Panc1 (cell line): ENCODE measurements at places on chromosomes 3 and 15. TPM values are rescaled to one million over a fixed set of nuclear protein-coding genes. Genes with fewer than 3 reads are reported as not detected.
A peak's percentile ranks its signal among the peaks of the same experiment; 100 is the strongest.

DNA sequence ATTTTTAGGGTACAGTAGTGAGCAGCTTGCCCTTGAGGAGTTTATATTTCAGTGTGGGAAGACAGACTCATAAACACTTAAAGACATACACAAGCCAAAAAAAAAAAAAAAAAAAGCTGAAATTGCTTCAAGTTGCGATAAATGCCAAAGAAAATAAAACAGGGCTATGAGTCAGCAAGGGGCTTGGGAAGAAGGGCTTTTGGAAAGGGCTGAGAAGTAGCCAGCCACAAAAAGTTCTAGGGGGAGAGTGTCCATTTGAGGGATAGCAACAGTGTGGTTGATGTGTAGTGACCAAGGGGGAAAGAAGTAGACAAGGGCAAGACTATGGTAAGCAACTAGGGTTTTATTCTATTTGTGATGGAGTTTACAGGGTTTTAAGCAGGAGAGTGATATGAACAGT, 185.5 kb downstream of the ADAMTS9 start:
- no peaks in the 10 kb centered on the region for H3K4me1 ChIP-seq
- no peaks in the 10 kb centered on the region for H3K27me3 ChIP-seq
- DNase-seq: no peak
- no peaks in the 10 kb centered on the region for H3K36me3 ChIP-seq
- H3K27ac ChIP-seq: no peak overlapping the region
- H3K4me3 ChIP-seq: no peak overlapping the region

DNA sequence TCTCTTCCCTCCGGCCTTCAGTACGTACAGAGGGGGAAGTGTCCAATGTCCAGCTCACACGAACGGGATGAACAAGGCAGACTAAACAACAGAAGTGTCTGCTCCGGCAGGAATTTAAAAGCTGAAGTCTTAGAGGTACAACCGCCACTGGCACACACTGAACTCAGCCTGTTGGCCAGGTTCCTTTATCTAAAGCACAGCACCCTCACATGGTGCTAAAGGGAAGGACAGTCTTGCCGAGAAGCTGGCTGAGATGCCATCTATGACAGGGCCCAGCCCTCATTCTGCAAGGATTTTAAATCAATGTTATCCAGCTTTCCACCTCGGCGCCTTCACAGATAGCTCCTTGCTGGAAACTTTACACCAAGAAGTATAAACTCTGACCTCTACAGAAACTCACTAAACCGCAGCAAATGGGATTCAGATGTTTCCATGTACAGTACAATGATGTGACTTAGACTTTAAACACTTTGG, 2.8 kb downstream of the ADAMTS17 start:
- no peaks in the 10 kb centered on the region for H3K36me3 ChIP-seq
- peaks cover 14% of the 10 kb centered on the region for H3K27me3 ChIP-seq
- H3K4me1 ChIP-seq: no peaks in the 10 kb centered on the region
- H3K27ac ChIP-seq: no peak overlapping the region
- no peak for DNase-seq

- no peak overlapping the region for H3K4me3 ChIP-seq
- H3K4me1 ChIP-seq: no peaks in the 10 kb centered on the region
- no peak overlapping the region for H3K27ac ChIP-seq
These were observed 196.7 kb upstream of the ADAMTS9 start for GRCh38 chr3:64884536-64884935.

DNA sequence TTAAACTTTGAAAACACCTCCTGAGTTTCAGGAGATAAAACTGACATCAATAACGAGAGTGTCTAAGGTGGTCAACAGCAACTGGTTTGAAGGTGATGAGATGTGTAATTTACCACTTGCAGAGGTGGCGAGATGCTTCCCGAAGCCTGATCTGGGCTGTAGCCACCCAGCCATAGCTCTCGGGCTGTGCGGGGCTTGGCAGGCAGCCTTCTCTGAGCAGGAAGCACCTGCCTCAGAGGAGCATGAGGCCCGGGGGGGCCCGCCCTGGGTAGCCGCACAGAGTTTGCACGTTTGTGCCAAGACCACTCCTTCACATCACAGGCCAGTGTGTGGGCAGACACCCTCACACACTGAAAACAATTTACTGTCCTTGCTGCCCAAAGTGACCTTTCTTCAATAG, 220.3 kb downstream of the CACNA2D3 start:
- H3K4me3 ChIP-seq: no peak overlapping the region
- no peak for DNase-seq
- no peaks in the 10 kb centered on the region for H3K36me3 ChIP-seq
- no peak overlapping the region for H3K27ac ChIP-seq
- no peaks in the 10 kb centered on the region for H3K27me3 ChIP-seq

- no peaks in the 10 kb centered on the region for H3K27me3 ChIP-seq
- H3K4me1 ChIP-seq: peaks cover 21% of the 10 kb centered on the region
- peak overlapping the region; percentile 94 for H3K4me3 ChIP-seq
- DNase-seq: no peak
- no peaks in the 10 kb centered on the region; the same call in 1 of the 2 replicates for H3K36me3 ChIP-seq
These were observed 788 bp downstream of the UQCC5 start for GRCh38 chr3:52537165-52537620.

GRCh38 chr3:1135194-1135593, 42.4 kb downstream of the CNTN6 start:
- H3K4me3 ChIP-seq: no peak overlapping the region
- H3K36me3 ChIP-seq: no peaks in the 10 kb centered on the region

- no peaks in the 10 kb centered on the region for H3K27me3 ChIP-seq
- no peaks in the 10 kb centered on the region for H3K36me3 ChIP-seq
- no peak for DNase-seq
- no peaks in the 10 kb centered on the region for H3K4me1 ChIP-seq
- no peak overlapping the region for H3K27ac ChIP-seq
- no peak overlapping the region for H3K4me3 ChIP-seq
These were observed 64.7 kb upstream of the POMGNT2 start for GRCh38 chr3:43170553-43170952.

- no peak overlapping the region for H3K4me3 ChIP-seq
- H3K4me1 ChIP-seq: no peaks in the 10 kb centered on the region
- no peaks in the 10 kb centered on the region for H3K36me3 ChIP-seq
- no peaks in the 10 kb centered on the region for H3K27me3 ChIP-seq
These were observed 209.8 kb upstream of the RBMS3 start for GRCh38 chr3:29070959-29071634.

DNA sequence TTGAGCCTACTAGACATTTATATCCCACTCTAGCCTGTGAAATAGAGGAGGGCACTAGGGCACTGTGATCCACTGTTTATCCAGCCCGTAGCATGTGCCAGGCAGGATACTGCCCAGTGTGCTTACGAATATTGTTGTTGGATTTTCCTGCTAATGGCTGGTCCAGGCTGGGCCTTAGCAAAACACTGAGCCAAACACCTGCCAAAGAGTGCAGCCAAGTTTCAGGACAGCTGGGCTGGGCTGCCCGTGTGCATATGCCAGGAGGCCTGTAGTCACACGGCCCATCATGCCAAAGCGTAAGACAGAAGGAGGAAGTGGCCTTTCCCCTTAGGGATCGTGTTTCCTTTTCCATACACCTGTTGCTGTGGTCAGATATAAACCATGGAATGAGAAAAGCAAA, 54.5 kb upstream of the ABHD10 start:
- H3K36me3 ChIP-seq: no peaks in the 10 kb centered on the region
- H3K4me3 ChIP-seq: no peak overlapping the region
- no peak for DNase-seq
- no peaks in the 10 kb centered on the region for H3K27me3 ChIP-seq
- no peak overlapping the region for H3K27ac ChIP-seq

DNA sequence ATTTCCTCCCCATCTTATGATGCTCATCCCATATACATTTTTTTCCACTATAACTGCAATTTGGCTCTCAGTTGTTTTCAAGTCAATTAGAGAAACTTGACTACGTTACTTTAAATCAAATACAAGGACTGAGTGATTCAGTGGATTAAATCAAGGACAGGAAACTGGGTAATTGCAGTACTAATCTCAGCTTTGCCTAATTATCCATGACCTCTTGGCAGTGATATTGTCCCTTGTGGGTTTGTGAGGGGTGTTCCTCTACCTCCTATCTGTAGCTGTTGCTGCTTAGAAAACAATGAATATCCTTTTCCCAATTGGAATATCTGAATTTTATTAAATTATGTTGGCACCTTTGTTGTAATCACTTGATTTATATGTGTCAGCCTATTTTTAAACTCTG, 79.4 kb downstream of the ZPLD1 start:
- H3K36me3 ChIP-seq: no peaks in the 10 kb centered on the region
- H3K4me3 ChIP-seq: no peak overlapping the region
- H3K4me1 ChIP-seq: no peaks in the 10 kb centered on the region
- DNase-seq: no peak
- H3K27me3 ChIP-seq: no peaks in the 10 kb centered on the region

DNA sequence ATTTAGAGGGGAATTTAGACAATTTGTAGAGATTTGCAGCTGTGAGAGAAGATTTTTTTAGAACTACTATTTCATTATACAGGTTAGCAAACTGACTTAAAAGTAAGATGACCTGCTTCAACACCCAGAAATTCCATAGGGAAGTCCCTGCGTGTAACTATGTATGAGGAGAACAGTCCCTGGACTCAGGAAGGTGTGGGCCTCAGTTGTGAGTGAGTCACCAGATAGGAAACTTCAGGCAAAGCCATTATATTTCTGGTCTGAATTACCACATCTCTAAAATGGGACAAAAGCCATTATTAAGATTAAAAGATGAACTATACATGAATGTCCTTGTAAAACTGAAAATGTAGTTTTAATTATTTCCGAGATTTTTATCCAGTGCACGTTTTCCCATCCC, 488.3 kb upstream of the GOLIM4 start:
- H3K4me1 ChIP-seq: no peaks in the 10 kb centered on the region
- no peak overlapping the region for H3K27ac ChIP-seq

DNA sequence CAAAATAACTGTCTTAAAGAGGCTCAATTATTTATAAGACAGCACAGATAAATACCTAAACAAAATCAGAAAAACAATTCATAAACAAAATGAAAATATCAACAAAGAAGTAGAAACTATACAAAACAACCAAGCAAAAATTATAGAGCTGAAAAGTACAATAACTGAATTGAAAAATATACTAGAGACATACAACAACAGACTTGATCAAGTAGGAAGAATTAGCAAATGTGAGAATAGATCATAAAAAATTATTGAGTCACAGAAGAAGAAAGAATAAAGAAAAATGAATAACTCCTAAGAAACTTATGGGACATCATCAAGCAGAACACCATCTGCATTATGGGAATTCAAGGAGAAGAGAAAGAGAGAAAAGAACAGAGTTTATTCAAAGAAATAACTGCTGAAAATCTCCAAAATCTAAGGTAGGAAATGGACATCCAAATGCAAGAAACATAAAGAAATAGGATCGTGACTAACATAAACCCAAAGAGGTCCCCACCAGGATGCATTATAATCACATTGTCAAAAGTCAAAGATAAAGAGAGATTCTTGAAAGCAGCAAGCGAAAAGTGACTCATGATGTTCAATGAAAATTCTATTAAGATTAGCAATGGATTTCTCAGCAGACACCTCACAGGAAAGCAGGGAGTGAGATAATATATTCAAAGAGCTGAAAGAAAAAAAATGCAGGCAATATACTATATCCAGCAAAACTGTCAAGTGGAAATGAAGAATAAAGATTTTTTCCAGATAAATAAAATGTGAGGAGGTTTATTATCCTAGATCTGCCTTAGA, 85.9 kb downstream of the DCLK3 start:
- no peaks in the 10 kb centered on the region for H3K4me1 ChIP-seq
- no peak overlapping the region for H3K27ac ChIP-seq
- DNase-seq: no peak
- H3K27me3 ChIP-seq: no peaks in the 10 kb centered on the region
- H3K4me3 ChIP-seq: no peak overlapping the region

GRCh38 chr15:82103468-82103867, 57.6 kb upstream of the MEX3B start:
- H3K27me3 ChIP-seq: no peaks in the 10 kb centered on the region
- no peaks in the 10 kb centered on the region for H3K4me1 ChIP-seq
- H3K36me3 ChIP-seq: no peaks in the 10 kb centered on the region
- H3K27ac ChIP-seq: no peak overlapping the region

GRCh38 chr15:73231661-73232419, 136.9 kb downstream of the HCN4 start:
- H3K4me1 ChIP-seq: no peaks in the 10 kb centered on the region
- no peak overlapping the region for H3K27ac ChIP-seq
- peaks cover 3% of the 10 kb centered on the region; the same call in 1 of the 2 replicates for H3K27me3 ChIP-seq
- no peak overlapping the region for H3K4me3 ChIP-seq

- no peak for DNase-seq
- peaks cover 2% of the 10 kb centered on the region; the same call in 1 of the 2 replicates for H3K27me3 ChIP-seq
- H3K4me3 ChIP-seq: no peak overlapping the region
- H3K36me3 ChIP-seq: no peaks in the 10 kb centered on the region
- no peaks in the 10 kb centered on the region for H3K4me1 ChIP-seq
These were observed 38.7 kb upstream of the NSMCE3 start for GRCh38 chr15:29308299-29308698.

DNA sequence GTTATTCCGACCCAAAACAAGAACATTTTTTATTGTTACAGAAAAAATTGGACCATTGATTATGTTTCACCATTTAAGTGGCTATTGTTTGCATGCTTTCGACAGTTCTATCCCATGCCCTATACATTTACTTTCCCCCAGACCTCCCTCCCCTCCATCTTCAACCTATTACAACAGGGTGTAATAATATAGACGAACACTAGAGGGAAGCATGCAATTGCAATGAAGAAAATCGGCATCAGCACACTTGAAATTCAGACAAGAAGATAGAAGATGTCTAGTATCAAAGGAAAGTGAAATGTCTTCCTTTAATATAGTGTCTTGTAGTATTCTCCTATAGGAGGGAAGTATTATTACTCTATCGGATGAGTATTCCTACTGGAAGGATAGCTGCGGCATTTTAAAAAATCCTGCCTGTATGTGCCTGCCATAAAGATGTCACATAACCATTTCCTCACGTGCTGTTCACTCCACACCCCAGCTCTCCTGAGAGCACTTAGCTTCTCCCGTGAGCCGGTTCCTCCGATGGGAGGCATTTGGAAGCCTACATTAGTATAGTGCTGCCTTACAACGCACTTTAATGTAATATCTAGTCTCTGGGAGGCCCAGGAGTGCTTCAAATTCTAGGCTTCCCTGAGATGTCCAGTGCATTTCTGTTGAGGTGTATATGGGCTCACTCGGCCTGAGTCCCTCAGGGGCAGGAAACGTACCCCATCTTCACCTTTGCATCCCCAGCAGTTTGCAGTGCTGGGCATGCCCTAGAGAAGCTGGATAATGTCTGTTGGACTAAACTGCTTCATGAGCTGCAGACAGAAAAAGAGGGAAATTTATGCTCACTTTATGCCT, 17.8 kb upstream of the ERICH6 start:
- H3K4me1 ChIP-seq: no peaks in the 10 kb centered on the region
- DNase-seq: no peak
- no peaks in the 10 kb centered on the region for H3K27me3 ChIP-seq

DNA sequence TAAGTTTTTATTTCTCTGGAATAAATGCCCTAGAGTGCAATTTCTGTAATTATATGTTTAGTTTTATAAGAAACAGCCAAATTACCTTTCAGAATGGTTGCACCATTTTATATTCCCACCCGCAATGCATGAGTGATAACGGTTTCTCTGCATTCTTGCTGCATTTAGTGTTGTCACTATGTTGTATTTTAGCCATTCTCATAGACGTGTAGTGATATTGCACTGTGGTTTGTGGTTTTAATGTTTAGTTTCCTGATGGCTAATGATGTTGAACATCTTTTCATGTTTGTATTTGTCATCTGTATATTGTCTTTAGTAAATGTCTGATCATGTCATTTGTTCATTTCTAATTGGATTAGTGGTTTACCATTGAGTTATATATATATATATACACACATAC, 73.0 kb upstream of the GOLIM4 start:
- no peaks in the 10 kb centered on the region for H3K4me1 ChIP-seq
- H3K4me3 ChIP-seq: no peak overlapping the region
- no peak for DNase-seq
- H3K27me3 ChIP-seq: no peaks in the 10 kb centered on the region
- H3K27ac ChIP-seq: no peak overlapping the region
- H3K36me3 ChIP-seq: no peaks in the 10 kb centered on the region

The TGM4 gene
- 0.46 TPM for total RNA-seq

The PRKAR2A gene
- total RNA-seq: 85.4 TPM

The WDR93 gene
- 0.18 TPM for total RNA-seq

The P2RY13 gene
- total RNA-seq: not detected

The THAP10 gene
- total RNA-seq: 6.7 TPM

The TRIM71 gene
- 0.18 TPM for total RNA-seq
